ENCODE measurements at places on chromosomes 5 and 9.

GRCh38 chr9:112624711-112625707 is 92.9 kb downstream of the INIP start:
- no peak for DNase-seq

DNA sequence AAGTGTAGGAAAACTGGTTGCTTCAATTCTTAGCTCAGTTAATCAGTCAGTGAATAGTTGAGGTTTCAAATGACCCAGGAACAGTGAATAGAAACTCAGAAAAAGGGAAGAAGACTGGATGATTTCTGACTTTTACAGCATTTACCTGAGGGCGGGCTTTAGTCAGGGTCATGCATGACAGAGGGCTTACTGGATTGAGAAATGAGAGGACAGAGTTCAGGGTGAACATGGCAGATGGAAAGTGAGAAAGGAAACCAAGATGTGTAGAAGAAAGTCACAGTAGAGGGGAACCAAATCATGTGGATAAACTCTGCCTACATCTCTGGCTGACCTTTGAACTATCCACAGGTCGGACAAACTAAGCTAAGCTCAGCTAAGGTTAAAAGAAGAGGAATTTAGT is 596.0 kb downstream of the SEMA5A start:
- no peak for DNase-seq

GRCh38 chr5:172689801-172690200 is 48.7 kb downstream of the NEURL1B start:
- DNase-seq: no peak

DNA sequence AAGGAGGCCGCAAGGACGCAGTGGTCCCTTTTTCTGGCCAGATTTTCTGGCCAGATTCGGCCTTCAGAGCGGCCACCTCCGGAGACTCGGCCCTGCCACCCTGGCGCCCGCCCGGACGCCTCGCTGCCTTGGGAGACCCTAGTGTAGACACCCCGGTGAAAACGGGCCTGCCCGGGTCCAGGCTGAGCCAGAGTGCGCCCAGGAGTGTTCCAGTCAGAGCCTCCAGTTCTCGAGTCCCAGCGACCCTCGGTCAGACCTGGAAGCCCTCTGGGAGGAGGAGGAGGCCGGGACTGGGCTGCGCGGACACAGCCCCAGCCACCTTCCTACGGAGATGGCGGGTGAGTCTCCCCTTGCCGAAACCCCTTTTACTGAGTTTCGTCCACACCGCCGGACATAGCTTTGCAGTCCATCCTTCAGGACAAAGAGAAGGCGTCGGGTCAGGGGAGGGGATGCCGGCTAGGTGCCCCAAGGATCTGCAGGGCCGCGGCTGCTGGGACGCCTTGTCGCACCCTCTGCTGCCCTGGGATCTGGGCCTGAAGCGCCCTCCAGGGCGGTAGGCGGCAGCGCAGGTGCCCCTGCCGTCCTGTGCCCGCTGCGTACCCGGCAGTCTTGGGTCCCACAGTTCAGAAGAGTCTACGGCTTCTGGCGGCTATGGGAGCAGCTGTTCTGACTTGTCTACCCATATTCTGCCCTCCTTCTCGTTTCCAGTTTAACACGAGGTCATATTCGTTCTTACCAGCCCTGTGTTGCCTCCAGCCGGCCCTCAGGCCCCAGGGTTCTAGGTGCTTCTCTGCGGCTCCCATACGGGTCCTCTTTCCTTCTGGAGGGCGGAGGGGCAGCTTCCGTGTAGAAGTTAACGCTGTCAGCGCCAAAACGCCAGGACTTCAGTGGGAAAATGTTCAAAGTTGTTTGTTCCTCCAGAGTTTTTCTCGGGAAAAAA is 1771.7 kb upstream of the CDH9 start:
- DNase-seq: no peak

GRCh38 chr9:75147638-75148037 is 59.3 kb downstream of the OSTF1 start:
- no peak for DNase-seq

GRCh38 chr5:85533341-85534047 is 1084.2 kb upstream of the COX7C start:
- DNase-seq: no peak

- no peak for DNase-seq
Observed at GRCh38 chr9:14608540-14608939, 84.7 kb downstream of the ZDHHC21 start.

DNA sequence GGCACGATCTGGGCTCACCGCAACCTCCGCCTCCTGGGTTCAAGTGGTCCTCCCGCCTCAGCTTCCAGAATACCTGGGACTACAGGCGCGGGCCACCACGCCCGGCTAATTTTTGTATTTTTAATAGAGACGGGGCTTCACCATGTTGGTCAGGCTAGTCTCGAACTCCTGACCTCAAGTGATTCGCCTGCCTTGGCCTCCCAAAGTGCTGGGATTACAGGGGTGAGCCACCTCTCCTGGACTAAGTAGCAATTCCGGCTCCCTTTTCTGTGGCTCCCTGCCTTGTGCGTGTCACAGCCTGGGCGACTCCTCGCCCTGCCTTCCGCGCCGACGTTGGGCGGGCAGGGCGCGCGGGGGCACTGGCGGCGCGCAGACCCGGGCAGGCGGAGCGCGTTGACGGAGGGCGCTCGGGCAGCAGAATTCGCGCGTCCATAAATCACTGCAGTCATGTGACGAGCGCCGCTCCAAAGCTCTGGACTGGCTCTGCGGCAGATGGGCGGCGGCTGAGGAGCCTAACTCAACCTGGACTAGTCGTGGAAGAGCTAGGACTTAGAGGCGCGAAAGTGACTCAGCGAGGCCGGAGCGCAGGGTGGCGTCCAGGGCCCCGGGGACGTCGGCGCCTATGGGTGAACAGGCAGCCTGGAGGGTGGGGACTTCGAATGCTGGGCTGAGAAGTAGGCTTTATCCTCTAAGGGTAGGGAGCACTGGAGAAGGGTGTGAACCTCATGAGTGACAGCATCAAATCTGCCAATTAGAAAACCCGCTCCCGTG is 1.4 kb upstream of the CIZ1 start:
- no peak for DNase-seq

GRCh38 chr5:122252319-122252718 is 59.7 kb upstream of the SNCAIP start:
- no peak for DNase-seq

GRCh38 chr9:121831869-121832268 is 180.4 kb downstream of the DAB2IP start:
- DNase-seq: no peak

GRCh38 chr9:72983056-72983455 is 30.2 kb upstream of the ALDH1A1 start:
- no peak for DNase-seq

- no peak for DNase-seq
Observed at GRCh38 chr5:9067154-9067553, 478.7 kb downstream of the SEMA5A start.

GRCh38 chr9:96140296-96141127 is 161.5 kb downstream of the HSD17B3 start:
- DNase-seq: no peak

GRCh38 chr9:128727640-128728248 is 3.8 kb upstream of the ZDHHC12 start:
- DNase-seq: no peak

GRCh38 chr9:137694962-137695875 is 76.4 kb downstream of the EHMT1 start:
- DNase-seq: no peak

DNA sequence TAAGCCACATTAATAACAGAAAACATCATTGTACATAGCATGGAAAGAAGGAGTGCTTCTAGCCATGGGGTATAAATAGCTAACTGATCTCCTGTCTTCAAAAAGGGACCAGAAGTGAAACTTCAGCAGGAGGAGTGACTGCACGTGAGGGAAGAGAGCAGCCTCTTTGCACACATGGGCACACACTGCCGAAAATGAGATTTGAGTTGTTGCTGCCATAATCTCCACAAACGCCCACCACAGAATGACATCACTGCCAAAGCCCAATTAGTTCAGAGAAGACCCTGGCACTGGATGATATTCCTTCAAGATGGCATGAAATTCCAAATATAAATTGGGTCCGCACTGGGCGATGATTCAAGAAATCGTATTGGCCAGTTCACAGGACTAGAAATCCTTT is 238.9 kb upstream of the NR4A3 start:
- DNase-seq: no peak

- no peak for DNase-seq
Observed at GRCh38 chr5:167770461-167770860, 521.0 kb upstream of the WWC1 start.

GRCh38 chr5:59722874-59723273 is 170.7 kb downstream of the PDE4D start:
- no peak for DNase-seq

- no peak for DNase-seq
Observed at GRCh38 chr5:156686380-156686779, 163.7 kb upstream of the PPP1R2B start.

DNA sequence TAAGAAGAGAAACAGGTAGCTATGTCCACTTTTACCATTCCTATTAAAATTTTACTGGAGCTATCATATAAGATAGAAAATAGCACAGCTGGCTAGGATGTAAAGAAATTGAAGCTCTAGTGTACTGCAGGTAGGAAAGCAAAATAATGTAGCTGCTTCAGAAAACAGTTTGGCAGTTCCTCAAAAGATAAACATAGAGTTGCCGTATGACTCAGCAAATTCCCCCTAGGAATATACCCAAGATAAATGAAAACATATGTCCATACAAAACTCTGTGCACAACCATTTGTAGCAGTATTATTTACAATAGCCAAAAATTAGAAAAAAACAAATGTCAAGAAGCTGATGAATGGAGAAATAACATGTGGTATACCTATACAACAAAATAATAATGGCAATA is 64.6 kb upstream of the SHISAL2B start:
- no peak for DNase-seq

DNA sequence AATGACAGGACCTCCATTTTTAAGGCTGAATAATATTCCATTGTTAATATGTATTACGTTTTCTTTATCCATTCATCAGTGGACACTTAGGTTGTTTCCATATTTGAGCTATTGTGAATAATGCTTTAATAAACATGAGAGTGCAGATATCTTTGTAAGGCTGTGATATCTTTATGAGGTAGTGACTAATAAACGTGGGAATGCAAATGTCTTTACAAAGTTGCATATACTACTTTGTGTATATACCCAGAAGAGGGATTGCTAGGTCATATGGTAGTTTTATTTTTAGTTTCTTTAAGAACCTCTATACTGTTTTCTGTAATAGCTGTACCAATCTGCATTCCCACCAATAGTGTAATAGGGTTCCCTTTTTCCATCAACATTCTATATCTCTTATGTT is 148.7 kb downstream of the FOCAD start:
- no peak for DNase-seq

- DNase-seq: no peak
Observed at GRCh38 chr5:117880932-117881331, 1107.4 kb downstream of the DTWD2 start.

DNA sequence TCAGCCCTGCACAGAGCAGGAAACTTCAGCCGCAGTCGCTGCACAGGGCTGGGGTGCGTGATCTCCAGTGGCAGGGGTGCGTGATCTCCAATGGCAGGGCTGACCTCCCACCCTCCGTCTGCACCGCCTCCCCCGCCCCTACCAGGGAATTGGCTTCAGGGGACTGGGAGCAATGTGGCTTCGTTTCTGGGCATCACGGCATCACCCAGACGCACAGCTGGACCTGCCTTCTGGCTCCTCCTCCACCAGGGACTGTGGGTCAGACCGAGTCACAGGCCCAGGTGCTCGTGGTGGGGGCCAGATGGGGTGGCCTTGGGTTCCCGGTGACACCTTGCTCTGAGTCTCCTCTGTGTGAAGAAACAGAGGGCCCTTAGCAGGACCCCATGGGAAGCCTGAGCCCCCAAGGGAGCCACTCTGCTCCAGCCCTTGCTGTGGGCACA is 51.1 kb downstream of the AHRR start:
- no peak for DNase-seq

GRCh38 chr5:171521219-171521633 is 101.8 kb downstream of the FGF18 start:
- no peak for DNase-seq

DNA sequence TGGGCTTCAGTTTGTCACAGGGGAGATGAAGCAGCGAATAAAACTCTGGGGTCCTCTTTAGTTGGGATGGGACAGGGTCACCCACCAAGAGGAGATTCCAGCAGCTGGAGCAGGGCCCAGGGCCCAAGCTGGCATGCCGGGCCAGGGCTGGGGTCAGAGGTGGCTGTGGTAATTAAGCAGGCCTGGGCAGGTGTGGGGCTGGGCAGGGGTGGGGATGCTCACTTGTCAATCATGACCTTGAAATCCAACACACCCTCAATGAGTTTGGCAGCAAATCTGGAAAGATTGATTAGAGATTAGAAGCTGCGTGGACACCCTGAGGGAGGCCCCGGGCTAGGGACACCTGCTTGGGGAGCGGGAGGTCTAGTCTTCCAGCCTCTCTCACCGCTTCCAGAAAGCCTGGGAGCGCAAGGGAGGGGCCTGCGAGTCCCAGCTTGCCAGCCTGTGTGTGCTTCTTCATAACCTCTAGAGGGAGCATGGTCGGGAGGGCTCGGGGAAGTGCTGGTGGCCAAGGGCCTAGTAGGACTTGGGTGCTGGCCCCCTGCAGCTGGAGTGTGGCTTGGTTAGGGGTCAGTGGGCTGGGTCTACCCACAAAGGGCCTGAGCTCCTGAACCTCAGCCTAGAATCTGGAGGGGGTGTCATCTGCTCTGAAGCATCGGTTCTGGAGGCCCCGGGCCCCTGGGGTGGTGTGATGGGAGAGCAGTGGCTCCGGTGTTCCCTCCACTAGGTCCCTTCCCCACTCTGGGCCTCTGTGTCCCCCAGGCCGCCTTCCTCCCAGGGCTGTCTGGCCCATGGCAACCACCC is 7.6 kb downstream of the CRAT start:
- DNase-seq: no peak

GRCh38 chr5:73820326-73820725 is 194.3 kb downstream of the ARHGEF28 start:
- no peak for DNase-seq

DNA sequence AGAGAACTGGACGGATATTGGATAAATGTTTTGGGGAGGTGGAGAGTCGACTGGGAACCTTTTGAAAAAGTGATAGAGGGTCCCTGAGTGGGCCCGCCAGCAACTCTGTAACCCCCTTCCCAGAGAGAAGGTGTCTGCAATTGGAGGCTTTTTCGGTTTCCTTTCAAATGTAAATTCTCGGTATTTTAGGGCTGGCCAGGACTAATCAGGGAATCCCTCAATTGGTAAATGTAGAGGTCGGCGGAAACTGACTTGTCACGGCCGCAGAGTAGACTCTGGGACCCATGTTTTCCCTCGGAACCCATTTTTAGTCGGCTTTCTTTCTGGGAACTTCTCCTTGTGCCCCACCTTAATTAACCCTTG is 524 bp downstream of the CCNB1 start:
- no peak for DNase-seq

DNA sequence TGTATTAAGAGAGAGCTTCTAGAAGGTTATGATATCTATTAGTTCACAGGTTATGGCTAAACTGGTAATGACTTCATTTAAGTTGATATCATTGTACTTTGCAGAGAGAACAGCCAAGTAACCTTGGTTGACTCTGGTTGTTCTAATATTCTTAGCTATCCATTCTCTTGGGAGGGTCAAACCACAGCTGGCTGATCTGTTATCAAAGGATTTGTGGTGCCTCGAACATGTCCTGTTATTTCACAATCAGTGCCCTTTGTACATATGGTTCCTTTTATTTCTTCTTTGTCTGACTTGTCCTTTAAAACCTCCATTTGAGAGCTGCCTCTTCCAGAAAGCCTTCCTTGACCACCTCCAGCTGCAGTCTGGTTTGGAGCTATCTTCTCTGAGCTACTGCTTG is 61.7 kb downstream of the PDE8B start:
- DNase-seq: no peak

Data from stimulated activated naive CD4-positive, alpha-beta T cell treated with Interleukin-2 at 50 U/mL for 16 hours (primary cell).